ENCODE measurements at places on chromosomes 7 and 10.

- H3K27ac ChIP-seq = no peak overlapping the region
- no peak overlapping the region for H3K4me3 ChIP-seq
- no peak for DNase-seq
- peaks cover 2% of the 10 kb centered on the region for H3K36me3 ChIP-seq
Measured at GRCh38 chr10:60604342-60604741, 173.9 kb upstream of the CDK1 start.

GRCh38 chr7:116583653-116584052, 58.8 kb downstream of the CAV1 start:
- DNase-seq = no peak
- H3K4me1 ChIP-seq = peaks cover 22% of the 10 kb centered on the region
- peaks cover 14% of the 10 kb centered on the region for H3K27me3 ChIP-seq
- no peak overlapping the region for H3K4me3 ChIP-seq
- H3K27ac ChIP-seq = peak overlapping the region; percentile 87
- H3K36me3 ChIP-seq = no peaks in the 10 kb centered on the region

DNA sequence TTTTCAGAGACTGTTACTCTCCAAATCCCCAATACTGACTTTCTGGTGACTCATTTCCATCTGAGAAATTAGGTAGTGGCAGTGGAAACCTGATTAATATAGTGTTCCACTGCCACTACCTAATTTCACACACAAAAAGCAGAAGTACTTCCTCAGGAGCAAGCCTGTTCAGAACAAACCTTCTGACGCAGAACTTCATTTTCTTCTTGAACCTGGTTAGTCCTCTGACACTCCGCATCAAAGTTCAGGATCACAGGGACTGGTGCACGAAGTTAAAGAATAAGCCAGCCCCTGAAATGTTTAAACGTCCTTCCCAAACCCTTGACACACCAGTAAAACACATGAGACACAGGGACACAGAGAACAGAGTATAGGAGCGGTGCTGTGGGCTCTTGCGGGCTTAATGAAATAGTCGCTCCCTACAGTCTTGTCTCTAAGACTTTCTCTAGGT, 4.4 kb downstream of the WDR91 start:
- DNase-seq = no peak
- H3K36me3 ChIP-seq = peaks cover 9% of the 10 kb centered on the region
- peaks cover 29% of the 10 kb centered on the region for H3K4me1 ChIP-seq
- no peaks in the 10 kb centered on the region for H3K27me3 ChIP-seq
- peak overlapping the region; percentile 16 for H3K27ac ChIP-seq

DNA sequence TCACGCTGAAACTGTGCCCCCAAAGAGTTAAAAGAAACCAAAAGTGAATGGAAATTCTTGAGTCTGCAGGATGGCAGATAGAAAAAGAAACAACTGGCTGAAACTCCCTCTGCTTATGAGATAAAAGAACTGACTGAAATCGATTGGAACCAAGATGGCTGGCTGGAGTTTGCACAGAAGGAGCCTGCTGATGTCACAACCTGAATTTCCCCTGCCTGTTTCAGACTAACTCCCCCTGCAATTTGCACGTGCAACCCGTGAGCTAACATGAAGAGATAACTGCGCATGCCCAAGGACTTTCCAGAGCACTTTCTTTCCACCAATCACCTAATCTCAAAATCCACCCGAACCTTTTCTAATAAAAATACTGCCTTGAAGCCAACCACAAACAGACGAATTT, 435.5 kb downstream of the CALN1 start:
- H3K4me3 ChIP-seq = no peak overlapping the region
- no peaks in the 10 kb centered on the region for H3K4me1 ChIP-seq
- DNase-seq = no peak

All from T-helper 17 cell (primary cell).